Cortex of kidney (tissue), 1 donor: ENCODE measurements at places on chromosomes 4 and X.

- no peak for DNase-seq
Observed at GRCh38 chr4:54586320-54586955, 71.3 kb upstream of the KIT start.

GRCh38 chr4:16270454-16271328, 44.4 kb upstream of the TAPT1 start:
- no peak for DNase-seq

DNA sequence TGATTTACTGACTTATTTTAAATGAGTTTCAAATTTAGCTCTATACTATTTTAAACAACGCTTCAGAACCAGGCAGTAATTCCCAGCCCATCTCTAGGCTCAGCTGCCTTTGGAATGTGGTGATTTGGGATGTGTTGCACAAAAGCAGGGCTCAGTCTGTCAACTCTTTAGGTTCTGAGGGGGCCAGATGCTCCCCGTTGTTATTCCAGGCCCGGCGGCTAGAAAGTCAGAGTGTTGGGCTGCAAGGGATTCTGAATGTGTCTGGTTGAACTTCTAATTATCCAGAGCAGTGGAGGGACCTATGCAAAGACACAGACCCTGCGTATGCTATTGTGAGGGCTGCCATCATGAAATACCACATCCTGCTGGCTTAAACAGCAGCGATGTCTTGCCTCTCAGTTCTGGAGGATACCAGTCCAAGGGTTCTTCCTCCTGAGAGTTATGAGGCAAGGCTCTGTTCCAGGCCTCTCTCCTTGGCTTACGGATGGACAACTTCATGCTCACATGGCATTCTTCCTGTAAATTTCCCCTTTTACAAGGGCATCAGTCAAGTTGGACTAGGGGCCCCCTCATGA, 123.2 kb upstream of the TRIM2 start:
- no peak for DNase-seq

GRCh38 chrX:104392350-104392749, 137.6 kb upstream of the ESX1 start:
- no peak for DNase-seq

GRCh38 chr4:41296995-41297394, 40.3 kb downstream of the UCHL1 start:
- DNase-seq, result no peak

- DNase-seq, result no peak
Observed at GRCh38 chr4:2837904-2838496, 5.6 kb upstream of the ADD1 start.

DNA sequence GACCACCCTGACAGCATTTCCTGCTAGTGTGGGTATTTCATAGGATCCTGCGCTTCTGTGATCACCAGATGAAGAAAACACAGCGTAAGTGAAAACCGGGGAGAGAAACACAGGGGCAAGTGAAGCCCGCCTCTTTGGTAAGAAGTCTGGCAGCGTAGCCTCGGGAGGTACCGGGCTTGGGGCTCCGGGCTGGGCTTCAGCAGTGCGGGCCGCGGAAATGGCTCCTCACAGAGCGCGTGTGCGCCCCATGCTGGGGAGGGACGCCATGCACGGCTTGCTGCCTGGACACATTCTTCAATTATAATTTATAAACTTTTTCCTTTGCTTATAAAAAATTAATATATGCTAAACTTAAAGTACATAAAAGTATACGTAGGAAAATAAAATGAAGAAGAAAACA, 151.5 kb downstream of the AFAP1 start:
- no peak for DNase-seq

- no peak for DNase-seq
Observed at GRCh38 chrX:40415675-40416074, 165.1 kb upstream of the ATP6AP2 start.

DNA sequence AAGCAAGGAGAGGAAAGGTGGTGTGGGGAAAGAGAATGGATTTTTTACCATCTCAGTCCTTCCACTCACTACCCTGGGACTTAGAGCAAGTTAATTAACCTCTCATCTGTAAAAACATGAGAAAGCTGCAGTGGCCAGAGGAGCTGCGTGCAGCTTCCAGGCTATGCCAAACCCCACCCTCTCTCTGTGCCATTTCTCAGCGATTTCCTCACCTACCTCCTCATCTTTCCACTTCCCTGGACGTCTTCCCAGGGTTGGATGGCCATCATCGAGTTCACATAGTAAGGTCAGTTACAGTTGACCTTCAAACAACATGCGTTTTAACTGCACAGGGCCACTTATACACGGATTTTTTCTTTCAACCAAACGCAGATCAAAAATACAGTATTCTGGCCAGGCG, 64.3 kb downstream of the SMIM20 start:
- no peak for DNase-seq

GRCh38 chr4:60589425-60589824, 610.7 kb upstream of the ADGRL3 start:
- DNase-seq, result no peak

DNA sequence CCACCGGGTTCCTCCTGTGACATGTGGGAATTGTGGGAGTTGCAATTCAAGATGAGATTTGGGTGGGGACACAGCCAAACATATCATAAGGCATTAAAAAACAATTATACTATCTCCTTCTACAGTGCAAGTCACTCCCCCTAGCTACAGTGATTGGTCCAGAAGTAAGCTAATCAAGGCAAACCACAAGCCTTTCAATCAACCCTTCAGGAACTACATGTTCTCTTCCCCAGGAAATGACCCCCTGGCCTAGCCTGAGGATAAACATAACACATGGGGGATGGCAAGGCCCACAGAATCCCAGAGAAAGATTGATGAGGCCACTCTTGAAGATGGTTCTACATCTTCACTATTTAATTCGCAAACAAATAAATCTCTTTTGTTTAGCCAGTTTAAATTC, 25.2 kb upstream of the FAM241A start:
- DNase-seq, result no peak

DNA sequence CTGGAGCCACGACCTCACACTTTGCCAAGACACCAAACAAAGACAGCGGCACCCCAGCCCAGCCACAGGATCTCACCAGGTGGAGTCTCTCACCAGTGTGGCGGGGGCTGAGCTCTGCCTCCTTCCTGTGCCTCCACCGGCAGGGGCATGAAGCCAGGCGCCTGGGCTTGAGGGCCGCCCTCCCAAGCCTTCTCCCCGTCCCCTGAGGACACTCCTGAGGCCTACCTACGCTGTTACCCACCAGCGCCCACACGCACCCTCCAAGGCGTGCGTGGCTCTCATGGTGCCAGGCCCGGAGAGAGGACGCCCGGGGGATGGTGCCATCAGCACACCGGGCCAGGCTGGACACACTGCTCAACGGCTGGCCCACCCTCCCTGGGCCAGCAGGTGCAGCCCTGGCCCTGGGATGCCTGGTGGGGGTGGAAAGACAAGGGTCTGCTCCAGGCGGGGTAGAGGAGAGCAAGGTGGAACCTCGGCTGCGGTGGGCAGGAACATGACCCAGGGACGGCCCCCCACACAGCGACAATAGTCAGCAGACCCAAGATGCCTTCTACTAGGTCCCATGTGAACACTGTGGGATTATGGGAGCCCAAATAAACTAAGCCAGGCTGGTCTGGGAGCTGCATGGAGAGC, 22.1 kb downstream of the NELFA start:
- no peak for DNase-seq

GRCh38 chrX:79082899-79083298, 61.6 kb upstream of the GPR174 start:
- no peak for DNase-seq

DNA sequence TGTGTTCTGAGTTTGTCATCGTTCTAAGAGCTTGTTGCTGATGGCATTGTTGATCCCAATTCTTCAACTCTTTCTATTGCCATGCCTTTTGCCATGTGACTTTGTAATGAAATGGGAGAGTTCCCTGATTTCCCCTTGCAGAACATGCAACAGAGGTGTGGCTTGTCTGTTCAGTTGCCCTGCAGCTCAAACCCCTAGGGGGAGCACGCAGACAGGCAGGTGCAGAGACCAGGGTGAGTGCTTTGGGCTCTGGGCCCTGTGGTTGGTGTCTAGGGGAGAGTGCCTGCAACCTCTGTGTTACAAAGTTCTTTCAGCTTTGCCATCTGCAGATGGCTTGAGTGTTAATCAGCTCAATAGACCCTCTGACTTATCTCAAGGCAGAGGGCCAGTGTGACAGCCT, 332.7 kb downstream of the MID1IP1 start:
- DNase-seq, result no peak

GRCh38 chr4:186852073-186852420, 128.4 kb upstream of the FAT1 start:
- DNase-seq, result no peak
